ENCODE measurements at places on chromosomes 5 and 9. TPM values are rescaled to one million over a fixed set of nuclear protein-coding genes. Genes with fewer than 3 reads are reported as not detected.

Gene PPIC
- 100 TPM for total RNA-seq

Gene DNM1
- total RNA-seq: 9.6 TPM

Gene CTSV
- total RNA-seq: 0.37 TPM

Gene DTWD2
- total RNA-seq: 3.5 TPM

Gene NME5
- 1.6 TPM for total RNA-seq

Gene SLC36A2
- total RNA-seq: not detected

Gene PMPCA
- total RNA-seq: 47.1 TPM

Gene ANKRD55
- not detected for total RNA-seq

Gene HRCT1
- total RNA-seq: 0.14 TPM

All from smooth muscle cell of bladder (primary cell).